SK-N-DZ (cell line): ENCODE measurements at places on chromosomes 4 and X.

GRCh38 chrX:154719132-154719675, 31.7 kb downstream of the GAB3 start:
- DNase-seq, result no peak

DNA sequence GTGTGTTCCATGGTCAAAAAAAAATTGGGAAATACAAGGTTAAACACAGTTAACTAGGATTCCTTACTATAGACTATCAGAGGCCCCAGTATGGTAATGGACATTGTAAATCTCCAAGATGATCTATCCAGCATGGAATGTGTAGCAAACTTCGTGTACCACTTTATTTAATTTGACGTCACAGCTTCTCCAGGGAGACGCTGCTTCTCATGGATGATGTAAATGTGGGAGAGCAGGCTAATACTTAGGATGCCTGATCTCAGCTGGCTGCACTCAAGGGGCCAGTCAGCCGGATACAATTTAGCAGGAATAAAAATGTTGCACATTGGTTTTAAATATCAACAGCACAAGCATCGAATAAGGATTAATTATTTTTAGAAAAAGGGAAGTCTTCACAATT, 111.7 kb upstream of the HPF1 start:
- DNase-seq, result no peak

DNA sequence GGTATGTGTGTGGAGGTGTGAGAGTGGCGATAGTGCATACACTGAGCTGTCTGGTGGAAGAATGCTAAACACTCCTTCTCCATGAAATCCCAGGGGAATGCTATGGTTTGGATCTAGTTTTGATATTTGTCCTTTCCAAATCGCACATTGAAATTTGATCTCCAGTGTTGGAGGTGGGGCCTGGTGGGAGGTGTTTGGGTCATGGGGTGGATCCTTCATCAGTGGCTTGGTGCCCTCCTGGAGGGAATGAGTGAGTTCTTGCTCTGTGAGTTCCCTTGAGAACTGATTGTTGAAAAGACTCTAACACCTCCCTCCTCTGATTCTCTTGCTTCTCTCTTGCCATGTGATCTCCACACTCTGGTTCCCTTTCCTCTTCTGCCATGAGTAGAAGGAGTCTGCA, 114.1 kb upstream of the HHIP start:
- DNase-seq, result no peak

- no peak for DNase-seq
Measured at GRCh38 chrX:40263014-40263560, 165.3 kb upstream of the BCOR start.

DNA sequence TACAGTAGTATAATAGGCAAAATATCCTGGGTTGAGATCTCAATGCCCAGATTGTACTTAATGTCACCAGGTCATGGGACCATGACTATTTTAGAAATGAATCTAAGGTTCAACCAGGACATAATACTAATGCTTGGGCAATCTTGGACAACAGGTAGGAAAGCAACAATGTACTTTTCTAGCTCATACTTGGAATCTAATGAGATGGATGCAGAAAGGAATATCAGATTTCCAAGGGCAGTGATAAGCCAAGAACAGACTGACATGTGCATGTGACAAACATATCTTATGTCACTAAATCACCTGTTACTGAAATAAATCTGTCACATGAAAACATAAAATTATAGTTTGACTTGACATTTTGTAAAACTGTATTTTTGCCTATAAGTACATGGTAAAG, 51.1 kb downstream of the RPS6KA3 start:
- DNase-seq, result no peak

DNA sequence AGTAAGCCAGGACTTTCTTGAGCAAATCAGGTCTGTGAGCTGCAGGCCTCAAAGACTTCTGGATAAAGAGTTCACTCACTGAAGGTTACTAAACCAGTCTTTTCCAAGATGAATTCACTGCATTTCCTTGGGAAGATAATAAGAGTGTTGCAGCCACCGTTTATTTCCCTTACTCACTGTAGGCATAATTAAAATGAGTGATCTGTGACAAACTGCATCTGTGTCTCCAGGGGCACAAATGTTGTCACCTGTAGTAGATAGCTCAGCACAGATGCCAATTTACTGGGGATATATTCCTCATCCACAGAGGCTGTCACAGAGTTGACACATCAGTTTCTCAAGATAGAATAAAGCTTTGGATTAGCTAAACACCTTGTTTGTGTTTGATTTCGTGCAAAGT, 580.2 kb downstream of the SPRY1 start:
- DNase-seq, result no peak

DNA sequence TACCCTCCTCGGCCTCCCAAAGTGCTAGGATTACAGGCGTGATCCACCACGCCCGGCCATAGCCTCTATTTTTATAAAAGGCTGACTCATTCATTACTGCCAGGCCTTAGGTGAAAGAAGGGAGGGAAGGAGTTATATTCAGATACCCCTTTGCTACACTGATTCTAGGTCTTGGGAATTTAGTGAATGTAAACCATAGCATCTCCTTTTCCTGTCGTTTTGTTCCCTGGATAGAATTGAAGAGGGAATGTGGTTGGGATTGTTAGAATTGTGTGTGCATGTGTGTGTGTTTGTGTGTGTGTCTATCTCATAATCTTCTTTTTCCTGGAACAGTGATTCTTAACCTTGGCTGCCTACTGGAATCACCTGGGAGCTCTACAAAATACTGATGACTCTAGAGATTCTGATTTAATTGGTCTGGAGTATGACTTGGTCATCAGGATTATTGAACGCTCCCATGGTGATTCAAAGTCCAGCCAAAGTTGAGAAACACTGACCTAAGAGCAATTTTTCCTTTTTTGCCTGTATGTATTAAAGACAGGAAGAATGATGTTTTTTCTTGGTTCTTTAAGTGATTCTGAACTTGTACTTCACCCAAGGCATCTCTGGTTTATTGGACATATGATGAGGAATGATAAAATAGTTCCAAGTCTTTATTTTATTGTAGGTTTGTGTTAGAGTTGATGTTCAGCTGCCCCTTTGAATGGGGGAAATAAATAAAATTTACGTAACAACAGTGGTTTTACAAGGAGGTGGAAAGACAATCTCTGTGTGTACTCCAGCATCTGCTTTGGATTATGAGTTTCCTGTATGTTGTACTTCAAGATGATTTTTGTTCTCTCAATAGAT, 37.0 kb downstream of the NAP1L5 start:
- no peak for DNase-seq

GRCh38 chr4:88196013-88196365, 37.5 kb upstream of the ABCG2 start:
- DNase-seq, result no peak

- DNase-seq, result no peak
Measured at GRCh38 chr4:48133669-48134068, 381 bp downstream of the TXK start.

DNA sequence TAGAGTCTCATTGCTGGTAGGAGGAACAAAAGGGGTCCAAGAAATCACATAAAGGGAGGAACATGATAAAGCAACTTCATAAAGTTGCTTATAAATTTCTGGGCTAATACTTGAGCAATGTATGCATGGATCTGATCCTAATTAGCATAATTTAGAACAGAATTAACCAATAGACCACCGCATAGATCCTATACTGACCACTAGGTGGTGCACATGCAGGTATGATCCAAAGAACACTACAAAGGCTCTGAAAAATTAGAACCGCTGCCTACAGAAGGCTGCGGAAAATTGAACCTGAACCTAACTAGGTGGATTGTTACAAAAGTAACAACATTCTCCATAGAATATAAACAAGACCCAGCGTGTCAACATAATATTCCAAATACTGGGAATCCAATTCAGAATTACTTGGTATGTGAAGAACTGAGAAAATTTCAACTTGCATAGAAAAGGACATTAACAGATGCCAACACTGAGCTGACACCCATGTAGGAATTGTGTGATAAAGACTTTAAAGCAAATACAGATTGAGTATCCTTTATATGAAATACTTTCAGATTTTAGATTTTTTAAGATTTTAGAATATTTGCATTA, 23.3 kb downstream of the BRCC3 start:
- peak; percentile 30 for DNase-seq

DNA sequence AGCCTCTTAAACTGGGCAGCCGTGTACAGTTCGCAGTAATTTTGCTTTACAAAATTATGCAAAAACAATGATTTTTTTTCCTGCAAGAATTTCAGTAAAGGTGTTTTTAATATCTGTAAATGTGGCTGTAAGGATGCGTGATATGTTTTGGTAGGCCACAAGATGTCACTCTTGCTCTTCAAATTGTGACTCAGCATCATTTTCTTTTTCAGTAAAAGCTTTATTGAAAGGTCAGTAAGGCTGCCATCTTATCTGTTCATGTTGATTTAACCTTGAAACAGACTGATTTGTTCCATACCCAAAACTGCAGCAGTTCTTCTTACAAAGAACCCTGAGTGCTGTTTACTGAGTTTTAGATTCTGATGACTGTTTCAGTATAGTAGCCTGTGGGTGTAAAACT, 39.9 kb downstream of the TXLNG start:
- DNase-seq, result peak; percentile 57

- no peak for DNase-seq
Measured at GRCh38 chrX:41556958-41557357, 109.8 kb downstream of the NYX start.

DNA sequence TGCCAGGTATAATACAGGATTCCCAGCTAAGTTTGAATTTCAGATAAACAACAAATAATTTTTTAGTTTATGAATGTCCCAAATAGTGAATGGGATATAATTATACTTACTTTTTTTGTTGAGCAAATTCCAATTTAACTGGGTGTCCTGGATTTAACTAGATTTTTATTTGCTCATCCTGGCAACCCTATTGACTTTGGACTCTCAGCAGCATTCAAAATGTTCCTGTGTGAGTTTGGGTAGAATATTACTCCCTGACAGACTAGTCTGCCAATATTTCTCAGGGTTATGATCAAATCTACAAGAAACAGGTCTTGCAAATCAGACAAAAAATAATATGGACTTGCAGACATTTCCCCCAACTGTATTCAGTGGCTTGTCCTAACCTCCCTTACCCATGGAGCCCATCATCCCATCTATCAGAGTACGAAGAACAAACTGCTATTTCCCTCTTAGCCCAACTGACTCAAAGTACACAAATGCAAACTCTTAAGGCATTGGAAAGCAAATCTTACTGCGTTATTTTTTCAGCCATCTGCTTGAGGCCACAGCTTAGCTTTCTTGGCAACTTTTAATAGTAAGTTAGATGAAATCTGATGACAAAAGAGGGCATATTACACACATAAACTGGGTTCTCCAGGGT, 20.7 kb downstream of the SETD7 start:
- DNase-seq, result no peak

- no peak for DNase-seq
Measured at GRCh38 chr4:142339053-142339452, 507.0 kb downstream of the INPP4B start.

- DNase-seq, result no peak
Measured at GRCh38 chr4:41912546-41912945, 22.7 kb upstream of the TMEM33 start.

DNA sequence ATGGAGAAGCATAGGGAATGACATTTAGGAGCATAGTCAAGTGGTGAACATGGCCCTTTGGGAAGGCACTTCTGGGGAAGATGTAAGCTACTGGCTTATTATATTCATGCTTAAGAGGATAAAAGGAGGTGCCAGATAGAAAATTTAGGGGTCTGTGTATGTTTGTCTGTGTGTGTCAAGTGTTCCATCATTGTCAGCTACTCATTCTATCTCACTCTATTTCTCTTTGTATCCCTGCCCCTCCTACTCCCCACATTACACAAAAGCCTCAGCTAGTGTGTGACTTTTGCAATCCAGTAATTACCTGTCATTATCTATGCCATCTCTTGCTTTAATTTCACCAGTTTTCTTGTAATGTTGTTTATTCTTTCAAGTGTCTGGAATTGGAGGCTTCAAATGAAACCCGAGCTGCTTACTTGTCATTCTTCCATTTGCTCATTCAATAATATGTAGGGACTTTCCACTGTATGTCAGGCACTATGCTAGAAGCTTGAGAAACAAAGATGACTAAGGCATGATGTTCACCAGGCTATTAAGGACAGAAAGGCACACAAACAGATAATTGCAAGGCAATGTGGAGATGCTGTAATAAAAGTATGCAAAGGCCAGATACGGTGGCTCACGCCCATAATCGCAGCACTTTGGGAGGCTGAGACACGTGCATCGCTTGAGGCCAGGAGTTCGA, 229.8 kb upstream of the TEX13C start:
- no peak for DNase-seq

DNA sequence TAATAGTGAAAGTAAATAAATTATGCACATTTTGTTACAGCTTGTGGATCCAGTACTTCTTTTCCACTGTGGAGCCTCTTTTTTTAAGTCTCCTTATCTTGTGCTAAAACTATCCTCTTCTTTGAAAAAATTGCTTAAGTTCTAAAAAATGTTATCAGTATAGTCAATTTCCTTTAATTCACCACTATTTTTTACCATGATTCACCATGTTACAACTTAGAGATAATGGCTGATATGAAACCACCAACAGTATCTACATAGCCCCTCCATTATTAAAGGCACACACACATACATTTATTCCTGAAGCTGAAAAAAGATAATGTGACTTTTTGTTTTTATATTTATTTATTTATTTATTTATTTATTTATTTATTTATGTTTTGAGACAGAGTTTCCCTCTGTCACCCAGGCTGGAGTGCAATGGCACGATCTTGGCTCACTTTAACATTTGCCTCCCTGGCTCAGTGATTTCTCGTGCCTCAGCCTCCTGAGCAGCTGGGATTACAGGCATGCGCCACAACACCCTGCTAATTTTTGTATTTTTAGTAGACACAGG, 243.2 kb downstream of the SPOCK3 start:
- DNase-seq, result no peak

DNA sequence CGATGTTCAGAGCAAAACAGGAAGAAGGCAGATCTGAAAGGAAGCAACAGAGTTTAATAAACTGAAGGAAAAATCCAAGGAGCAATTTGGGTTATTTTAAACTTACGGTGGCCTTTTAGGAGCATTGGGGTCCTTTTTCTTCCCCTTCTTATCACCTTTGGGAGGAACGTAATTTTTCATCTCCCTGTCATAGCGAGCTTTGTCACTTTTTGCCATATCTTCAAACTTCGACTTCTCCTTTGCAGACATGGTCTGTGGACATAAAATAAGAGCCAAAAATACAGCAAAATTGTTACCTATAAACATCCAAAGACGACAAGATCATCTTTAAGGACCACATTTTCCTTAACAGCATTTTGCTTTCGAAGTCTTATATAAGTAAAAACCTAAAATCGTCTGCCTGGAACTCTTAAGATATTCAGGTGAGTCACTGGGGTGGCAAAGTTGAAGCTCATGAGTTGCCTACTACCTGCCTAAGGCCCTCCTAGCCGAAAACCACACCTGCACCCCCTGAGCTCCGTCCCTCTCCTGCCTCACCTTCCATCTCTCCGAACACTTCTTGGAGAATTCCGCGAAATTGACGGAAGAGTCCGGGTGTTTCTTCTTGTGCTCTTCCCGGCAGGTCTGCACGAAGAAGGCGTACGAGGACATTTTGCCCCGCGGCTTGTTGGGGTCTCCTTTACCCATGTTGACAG, 1.0 kb downstream of the HMGB2 start:
- DNase-seq, result no peak
